ENCODE measurements at places on chromosomes 5 and 9.
A peak's percentile ranks its signal among the peaks of the same experiment; 100 is the strongest.

GRCh38 chr5:160312134-160312959, at the start of gene CCNJL:
CCNJL (minus strand) TSS chr5:160312564; CDS start chr5:160311923, 641 bp downstream.
- peak; percentile 10 for DNase-seq

DNA sequence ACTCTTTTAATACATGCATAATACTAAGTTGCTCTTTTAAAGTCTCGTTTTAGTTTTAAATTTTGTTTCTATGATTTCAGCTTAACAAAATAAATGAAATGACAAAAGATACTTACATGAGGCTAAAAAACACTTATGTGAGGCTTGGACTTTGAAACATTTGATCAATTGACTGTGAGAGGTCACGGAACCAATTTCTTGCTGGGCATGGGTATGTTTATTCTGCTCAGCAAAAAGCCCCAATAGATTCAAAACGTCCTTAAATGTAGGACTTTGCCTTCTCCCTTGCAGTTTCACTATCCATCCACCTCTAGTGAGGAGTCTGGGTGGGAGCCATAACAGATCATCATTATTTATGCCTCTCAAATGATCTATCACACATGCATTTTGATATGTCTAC, 191.9 kb downstream of the ZSWIM6 start:
- no peak for DNase-seq

- DNase-seq = no peak
Measured at GRCh38 chr9:94867281-94867841, 140.9 kb downstream of the AOPEP start.

DNA sequence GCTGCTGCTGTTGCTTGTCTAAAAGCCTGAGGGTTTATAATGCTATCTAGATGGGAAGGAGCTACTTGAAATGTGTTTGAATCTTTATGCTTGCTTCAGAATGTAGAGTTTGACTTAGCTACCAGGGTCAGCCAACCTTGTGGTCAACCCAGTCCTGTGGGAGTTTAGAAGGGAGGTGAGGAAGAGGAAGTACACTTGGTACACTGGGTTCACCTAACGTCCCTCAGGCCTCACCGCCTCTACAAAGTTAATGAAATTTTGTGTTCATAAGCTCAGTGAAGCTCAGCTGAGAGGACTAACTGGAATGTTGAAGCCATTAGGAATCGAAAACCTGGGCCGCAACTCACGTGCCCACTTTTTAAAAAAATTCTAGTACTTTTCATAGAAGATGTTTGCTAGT, 10.7 kb downstream of the IQGAP2 start:
- DNase-seq = no peak

GRCh38 chr5:149639737-149640136, 58.4 kb downstream of the ARHGEF37 start:
- no peak for DNase-seq

DNA sequence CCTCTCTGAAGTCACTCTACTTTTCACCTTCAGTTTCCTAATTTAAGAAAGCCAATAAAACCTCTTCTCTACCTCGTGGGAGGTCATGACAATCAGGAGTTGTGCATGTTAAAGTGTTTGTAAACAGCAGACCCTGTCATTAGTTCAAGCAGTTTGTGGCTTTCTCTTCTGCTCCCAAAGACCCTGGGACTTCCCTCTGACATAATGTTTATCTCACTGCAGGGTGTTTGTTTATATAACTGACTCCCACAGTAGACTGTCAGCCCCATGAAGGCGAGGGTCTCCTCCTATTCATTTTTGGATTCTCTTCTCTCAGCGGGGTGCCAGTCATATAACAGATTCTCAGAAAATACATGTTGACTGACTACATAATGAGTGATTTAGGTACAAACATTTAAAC, 360.0 kb upstream of the ZNF462 start:
- DNase-seq = no peak
